ENCODE measurements at places on chromosomes 11 and 22.

GRCh38 chr11:22389526-22390282, 51.5 kb downstream of the SLC17A6 start:
- DNase-seq, result no peak

DNA sequence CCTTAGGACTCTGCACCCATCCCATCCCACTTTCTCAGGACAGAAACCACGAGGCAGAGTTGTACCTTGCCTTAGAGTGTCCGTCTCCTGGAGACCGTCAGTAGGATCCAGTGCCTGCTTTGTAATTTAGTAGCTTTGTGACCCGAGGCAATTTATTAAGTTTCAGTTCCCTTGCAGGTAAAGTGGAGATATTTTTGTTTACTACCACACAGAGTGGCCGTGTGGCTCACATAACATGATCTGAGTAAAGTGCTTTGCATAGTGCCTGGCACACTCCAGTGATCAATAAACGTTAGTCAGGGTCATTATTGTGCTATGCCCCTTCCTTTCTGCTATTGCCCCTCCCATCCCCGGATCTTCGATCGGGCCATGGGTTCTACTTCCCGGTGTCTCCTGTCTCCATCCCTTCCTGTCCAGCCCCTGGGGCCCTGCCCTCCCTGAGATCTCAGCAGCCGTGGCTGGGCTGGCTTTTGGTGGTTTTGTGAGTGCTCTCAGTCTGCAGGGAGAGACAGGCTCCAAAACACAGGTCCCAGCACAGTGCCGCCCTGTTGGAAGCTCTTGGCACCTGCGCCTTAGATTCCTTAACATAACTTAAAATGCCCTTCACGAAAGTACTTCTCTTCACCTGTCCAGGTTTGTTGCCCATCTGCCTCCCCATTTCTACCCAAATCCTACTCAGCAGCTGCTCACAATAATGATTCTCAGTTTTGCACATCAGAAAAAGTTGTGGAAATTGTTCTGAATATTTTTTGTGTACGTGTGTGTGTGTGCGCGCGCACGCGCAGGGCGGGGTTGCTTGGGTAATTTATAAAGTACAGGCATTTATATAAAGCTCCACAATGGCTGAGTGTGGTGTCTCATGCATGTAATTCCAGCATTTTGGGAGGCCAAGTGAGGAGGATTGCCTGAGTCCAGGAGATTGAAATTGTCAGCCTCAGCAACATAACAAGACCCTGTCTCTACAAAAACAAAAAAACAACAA, 753.7 kb downstream of the NTM start:
- no peak for DNase-seq

DNA sequence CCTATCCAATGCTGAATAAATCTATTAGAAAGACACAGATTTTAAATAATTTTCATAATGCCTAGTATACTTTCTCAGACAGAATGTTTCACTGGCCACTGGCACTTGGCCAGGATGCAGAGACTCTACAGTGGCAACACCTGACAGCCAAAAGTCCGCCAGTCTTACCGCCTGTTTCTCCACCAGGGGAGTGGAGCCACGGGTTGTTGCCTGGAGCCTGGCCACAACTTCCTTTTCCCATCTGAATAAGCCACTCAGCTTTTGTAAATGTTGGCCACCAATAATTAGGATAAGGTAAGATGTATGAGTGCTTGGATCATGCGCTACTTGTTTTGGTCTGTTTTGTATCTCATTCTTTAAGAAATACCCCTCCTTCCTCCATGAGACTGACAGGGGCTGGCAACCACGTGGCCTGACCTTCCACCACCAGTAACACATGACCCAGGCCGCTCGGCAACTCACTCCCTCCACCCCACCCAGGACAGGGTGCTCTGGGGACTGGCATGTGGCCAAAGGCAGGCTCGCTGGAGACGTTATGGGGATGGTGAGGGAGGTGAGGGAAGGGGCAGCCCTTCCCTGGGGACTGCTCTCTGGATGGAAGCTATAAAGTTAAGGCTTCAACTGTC, 93.0 kb upstream of the BID start:
- DNase-seq, result no peak

- DNase-seq, result no peak
These were observed 59.9 kb upstream of the SHISAL1 start for GRCh38 chr22:44372611-44373010.

DNA sequence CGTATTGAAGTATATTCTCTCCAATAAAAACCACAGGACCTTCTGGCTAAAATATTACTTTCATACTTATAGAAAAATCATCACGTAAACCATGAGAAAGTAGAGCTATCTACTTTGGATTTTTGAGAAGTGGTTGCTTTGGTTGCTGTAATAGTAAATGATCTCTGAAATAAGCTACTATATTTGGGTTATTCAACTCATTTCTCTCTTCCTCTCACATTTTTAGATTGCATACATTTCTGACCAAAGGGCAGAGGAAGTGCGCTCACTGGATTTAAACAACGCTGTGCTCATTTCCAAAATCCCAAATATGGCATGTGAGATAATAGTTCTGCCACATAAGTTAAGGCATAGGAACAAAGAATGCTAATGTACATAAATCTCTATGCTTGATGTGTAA, 357.0 kb downstream of the LRRC4C start:
- DNase-seq, result no peak

DNA sequence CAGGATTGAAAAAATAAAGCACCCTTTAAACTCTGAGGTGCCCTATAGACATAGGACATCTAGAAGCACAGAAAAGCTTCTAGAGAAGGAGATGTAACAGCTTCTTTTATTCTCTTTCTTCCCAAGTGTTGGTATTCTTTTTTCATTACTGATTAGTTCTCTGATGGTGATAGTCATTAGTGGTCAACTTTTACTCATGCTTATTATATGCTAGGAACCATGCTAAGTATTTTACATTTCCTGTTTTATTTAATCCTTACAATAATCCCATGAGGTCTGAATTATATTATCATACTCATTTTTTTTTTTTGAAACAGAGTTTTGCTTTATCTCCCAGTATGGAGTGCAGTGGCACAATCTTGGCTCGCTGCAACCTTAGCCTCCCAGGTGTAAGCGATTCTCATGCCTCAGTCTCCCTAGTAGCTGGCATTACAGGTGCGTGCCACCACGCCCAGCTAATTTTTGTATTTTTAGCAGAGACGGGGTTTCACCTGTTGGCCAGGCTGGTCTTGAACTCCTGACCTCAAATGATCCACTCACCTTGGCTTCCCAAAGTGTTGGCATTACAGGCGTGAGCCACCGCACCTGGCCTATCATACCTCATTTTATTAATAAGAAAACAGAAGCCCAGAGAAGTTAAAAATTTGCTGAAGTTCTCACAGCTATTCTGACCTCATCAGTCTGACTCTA, 3.0 kb downstream of the C11orf52 start:
- DNase-seq, result no peak

- no peak for DNase-seq
These were observed 142.1 kb downstream of the WNT11 start for GRCh38 chr11:76064192-76064591.

- DNase-seq, result no peak
These were observed 315.0 kb downstream of the BRD1 start for GRCh38 chr22:49512487-49513165.

GRCh38 chr11:10049756-10050155, 244.3 kb downstream of the SBF2 start:
- DNase-seq, result no peak

DNA sequence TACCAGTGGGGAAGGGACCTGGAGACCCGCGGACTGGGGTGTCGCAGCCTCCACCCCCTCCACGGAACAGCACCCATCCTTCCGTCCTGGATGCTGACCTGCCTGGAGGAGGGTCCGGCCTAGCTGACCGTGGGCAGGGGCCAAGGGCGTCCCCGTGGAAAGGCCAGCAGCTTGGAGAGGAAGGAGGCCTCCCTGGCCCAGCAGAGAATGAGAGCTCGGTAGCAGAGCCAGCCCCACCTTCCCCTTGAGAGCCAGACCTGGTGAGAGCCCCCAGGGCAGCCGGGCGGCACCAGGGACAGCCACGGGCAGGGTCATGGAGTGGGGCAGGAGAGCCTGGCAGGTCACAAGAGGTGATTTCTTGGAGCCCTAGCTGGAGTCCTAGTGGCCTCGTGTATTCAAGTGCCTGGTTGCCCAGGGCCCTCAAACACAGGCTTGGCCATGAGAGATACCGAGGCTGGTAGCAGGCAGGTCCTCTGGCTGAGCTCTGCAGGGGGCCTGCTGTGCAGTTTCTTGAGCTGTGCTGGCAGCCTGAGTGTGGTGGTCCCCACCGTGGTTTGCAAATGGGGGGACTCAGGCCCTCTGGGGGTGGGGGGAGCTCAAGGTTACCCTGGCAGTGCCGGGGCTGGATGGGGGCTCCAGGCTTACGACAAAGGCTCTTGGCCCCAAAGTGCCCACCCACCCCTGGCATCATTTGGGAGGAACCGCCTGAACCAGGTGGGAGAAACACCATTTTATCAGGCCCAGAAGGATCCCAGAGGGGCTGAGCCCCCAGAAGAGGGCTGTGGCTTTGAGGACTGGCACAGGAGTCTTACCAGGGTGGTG, 7.6 kb downstream of the TSPAN32 start:
- DNase-seq, result no peak

- DNase-seq, result no peak
These were observed 335 bp upstream of the SEZ6L start for GRCh38 chr22:26168939-26169314.
